ENCODE measurements at places on chromosomes 7 and 10.

- DNase-seq, result no peak
These were observed 73.7 kb upstream of the ABCB5 start for GRCh38 chr7:20541608-20542349.

- DNase-seq, result no peak
These were observed 138.1 kb downstream of the GNAI1 start for GRCh38 chr7:80272560-80273239.

- DNase-seq, result no peak
These were observed 6.8 kb downstream of the FAM131B start for GRCh38 chr7:143355450-143356385.

DNA sequence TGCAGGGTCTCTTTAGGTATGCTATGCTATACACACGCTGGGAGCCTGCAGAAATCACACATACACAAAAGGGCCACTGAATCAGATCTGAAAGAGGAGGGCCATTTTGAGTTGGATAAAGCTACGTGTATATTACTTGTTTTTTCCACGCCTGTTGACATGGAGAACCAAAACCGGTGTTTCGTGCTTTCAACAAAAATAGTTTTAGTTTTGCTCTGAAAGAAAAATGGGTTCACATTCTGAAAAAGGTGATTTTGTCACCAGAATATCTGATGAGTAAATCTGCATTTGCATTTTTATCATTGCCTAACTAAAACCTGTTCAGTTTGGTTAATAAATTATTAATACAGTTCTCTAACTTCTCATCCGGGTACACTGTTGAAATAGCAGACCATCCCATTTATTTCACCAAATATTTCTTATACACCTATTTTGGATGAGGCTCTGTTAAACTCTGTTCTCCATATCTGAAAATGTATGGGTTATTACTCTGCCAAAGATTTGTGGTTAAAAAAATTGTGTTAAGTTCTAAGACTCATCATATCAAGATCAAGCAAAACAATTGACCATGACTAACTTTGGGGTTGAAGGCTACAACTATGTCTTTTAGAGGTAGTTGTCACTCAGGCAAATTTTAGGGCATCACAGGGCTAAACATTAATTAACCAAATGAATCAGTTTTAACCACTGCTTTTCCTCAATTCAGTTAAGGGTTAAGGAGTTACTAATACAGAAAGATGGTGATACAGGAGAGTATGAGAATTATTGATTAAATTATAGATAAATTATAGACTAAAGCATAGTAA lies 101.2 kb upstream of the RPA3 start:
- no peak for DNase-seq

- no peak for DNase-seq
These were observed 83.1 kb upstream of the SEMA3A start for GRCh38 chr7:84277628-84278224.
